ENCODE measurements at places on chromosomes 4 and X. TPM values are rescaled to one million over a fixed set of nuclear protein-coding genes. Genes with fewer than 3 reads are reported as not detected.

DNA sequence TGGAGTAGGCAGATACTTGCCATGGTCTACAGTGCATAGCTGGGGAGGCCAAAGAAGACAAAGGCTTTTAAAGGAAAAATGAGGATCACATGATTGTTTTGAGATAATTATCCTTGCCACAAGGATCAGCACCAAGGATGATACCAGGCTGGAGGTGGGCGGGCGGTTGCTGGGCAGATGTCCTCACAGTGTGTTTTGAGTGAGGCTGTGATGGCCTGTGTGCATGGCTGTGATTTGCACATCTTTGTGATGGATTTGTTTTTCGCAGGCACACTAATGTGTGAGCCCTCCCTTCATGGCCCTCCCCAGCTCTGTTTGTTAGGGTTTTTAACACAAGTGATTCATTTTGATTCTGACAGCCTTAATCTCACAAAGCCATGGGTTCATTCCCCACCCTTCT lies 46.8 kb downstream of the RGS12 start:
- DNase-seq: no peak

DNA sequence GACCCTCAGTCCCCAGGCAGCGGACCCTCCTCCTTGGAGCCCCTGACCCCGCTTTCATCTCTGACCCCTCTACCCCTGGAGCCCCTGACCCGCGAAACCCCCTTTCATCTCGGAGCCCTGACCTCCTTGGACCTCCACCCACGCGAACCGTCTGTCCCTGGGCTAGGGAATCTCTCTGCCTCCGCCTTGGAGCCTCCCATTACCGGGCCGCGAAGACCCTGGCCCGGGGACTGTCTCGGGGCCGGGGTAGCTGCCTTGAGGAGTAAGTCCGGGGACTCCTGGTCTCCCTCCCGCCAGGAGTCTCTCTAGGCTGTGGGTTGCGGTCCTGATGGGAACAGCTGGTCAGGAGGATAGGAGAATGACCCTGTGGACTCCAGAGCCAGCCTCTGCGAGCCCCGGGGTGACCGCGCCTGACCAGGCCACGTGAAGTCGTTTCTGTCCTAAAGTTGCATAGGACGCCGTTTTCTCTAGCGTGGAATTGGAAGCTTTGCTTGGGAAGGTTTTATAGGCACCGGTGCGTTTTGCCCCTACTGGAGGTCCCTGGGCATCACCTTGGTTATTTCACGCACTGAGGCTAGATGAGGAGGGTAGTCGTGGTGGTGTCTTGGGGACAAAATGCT lies 824 bp downstream of the TBC1D14 start:
- no peak for DNase-seq

DNA sequence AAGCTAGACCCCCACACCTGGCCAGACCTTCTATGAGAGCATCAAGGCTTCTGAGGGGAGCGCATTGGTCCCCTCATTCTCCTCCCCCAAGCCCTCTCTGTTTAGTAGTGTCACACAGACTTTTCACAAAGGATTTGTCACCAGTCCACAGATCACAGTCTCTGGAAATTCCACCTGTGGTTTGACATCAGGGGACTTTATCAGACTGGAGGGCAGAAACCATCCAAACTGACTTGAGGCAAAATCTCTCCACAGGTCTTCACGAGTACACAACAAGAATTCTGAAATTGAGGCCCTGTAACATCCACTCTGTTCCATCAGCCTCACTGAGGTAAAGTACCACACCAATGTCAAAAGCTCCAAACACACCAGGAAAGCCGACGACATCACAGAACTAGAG lies 112.5 kb downstream of the SH3KBP1 start:
- no peak for DNase-seq

DNA sequence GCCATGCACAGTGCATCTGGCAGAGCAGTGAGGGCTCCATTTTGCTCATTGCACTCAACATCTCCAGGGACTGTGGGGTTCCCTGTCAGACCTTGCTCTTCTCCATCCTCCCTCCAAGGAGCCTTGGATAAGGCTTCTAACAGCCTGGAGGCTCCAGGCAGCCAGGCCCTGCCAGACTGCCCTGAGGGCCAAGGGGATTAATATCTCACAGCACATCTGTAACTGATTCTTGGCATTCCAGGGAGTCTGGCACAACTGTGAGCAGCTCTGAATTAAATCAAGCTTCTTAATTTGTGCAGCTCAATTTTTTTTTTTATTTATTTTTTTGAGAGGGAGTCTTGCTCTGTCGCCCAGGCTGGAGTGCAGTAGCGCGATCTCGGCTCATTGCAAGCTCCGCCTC lies 224.5 kb upstream of the PGRMC2 start:
- DNase-seq: no peak

- DNase-seq: no peak
Measured at GRCh38 chr4:19941434-19941833, 310.3 kb upstream of the SLIT2 start.

DNA sequence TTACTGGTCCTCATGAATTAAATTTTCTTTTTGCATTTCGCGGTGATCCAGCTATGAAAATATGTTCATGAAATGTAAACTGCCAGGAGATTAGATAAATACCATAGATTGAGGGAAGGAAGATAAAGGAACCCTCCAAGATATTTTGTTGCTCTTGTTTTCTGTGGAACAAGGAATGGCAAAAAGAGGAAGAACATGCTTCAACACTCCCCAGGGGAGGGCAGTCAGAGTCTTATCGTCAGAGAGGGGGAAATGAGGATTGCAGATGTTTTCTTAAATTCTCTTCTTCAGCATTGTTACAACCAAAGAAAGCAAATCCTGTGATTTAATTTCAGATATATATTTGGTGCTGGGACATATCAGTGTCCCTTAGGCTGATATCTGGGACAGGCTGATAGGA lies 9.5 kb upstream of the SFRP2 start:
- no peak for DNase-seq

DNA sequence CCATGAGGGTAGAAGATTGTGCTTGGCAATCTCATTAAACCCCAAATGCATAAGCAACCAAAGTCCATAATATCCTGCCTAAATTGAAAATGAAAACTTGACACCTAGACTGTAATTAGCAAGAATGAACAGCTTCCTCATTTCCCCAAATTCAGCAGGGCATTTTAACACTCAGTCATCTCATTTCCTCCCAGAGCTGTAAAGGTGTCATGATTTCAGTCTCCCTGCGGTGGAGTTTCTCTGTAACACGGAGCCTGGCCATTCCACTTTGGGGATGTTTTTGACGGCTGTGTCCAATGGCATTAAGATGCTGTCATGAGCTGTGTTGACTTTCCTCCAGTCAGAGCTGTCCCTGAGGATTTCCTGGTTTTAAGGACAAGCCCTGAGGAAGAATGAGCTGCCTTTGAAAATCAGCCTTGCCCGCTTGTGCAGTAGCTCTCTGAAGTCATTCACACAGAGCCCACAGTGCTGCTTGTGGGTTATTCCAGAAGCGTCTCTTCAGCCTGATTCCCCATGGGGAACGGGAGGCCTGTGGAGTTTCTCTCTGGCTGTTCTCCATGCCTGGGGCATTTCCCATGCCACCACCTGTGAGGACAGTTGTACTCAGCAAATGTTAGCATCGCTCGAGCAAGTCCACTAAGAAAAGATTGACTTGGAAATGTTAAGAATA lies 187.0 kb downstream of the MID1 start:
- DNase-seq: no peak

DNA sequence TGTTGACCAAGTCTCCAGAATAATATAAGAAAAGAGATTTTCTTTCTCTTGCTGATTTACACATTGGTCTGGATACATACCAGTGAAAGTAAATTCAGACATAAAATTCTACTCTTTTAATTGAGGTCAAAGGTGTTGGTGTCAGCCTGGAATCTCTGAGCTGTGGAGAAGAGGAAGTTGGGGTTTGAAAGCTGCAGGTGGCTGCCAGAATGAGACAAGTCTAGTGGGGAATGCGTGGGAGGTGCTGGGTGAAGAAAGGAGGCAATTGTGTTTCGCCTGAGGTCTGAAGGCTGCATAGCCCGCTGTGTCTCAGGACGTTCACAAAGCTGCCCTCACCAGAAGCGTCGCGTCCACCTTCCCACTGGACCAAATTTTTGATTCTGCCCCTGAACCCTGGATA lies 31.2 kb downstream of the PHEX start:
- peak; percentile 56 for DNase-seq

GRCh38 chr4:128378668-128379067 lies 91.1 kb upstream of the PGRMC2 start:
- DNase-seq: no peak

DNA sequence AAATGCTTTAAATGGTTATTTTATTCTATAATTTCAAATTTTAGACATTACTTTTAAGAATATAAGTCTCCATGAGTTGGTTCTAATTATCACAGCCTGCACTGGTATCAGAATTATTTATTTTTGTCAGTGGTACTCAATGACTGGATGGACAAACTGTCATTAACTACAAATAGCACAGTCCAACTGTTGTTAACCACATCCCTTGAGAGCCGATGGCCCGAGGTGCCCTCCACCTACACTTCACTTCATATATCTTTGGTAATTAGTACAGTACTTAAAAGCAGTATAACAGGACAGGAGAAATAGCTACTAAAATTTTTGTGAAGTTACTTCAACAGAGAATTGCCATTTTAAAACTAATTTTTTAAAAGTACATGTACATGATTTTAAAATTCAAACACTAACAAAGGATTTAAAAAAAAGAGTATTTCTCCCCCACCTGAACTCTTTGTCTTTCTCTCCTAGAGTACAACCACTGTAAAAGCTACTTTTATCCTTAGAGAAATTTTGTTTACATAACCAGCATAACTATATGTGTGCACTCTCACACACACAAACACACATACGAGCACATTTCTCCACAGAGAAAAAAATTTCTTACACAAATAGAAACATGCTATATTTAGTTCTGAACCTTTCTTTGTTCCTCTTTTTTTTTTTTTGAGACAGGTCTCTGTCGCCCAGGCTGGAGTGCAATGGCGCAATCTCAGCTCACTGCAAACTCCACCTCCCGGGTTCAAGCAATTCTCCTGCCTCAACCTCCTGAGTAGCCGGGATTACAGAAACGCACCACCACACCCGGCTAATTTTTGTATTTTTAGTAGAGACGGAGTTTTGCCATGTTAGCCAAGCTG lies 6.5 kb downstream of the TIFA start:
- no peak for DNase-seq

DNA sequence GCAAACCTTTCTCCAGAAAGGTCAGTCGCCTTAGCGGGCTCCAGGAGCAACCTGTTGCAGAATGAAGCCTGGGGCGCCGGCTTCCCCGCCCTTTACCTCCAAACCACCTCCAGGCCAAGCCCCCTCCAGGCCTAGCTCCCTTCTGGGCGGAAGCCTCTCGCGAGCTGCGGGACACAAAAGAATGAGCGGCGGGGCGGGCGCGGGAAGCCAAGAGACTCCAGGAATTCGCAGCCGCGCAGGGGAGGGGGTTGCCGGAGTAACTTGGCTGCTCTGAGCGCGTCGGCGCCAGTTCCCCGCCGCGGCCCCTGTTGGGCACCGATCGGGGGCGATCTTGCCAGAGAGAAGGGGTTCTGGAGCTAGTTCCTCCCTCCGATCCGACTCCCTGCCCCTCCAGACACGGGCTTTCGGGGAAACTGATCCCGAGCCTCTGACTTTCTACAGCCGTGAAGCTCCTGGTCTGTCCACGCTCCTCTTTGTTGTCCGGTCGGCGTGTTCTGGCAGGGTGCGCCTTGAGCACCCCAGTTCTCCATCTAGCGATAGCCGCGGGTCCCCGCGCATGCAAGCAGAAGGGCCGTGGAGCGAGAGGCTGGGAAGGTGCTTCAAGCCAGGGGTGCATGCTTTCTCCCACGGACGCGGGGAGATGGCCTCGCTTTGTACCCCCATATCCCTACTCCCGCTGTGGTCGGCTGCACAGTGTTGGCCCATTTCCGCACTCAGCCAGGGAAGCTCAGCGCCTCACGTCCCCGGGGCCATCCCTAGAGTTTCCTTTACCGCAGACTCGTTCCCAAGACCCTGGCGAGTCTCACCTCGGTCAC lies 1.2 kb downstream of the PROM1 start:
- DNase-seq: peak; percentile 26

GRCh38 chr4:1210241-1210841 lies 38.0 kb upstream of the SPON2 start:
- no peak for DNase-seq

DNA sequence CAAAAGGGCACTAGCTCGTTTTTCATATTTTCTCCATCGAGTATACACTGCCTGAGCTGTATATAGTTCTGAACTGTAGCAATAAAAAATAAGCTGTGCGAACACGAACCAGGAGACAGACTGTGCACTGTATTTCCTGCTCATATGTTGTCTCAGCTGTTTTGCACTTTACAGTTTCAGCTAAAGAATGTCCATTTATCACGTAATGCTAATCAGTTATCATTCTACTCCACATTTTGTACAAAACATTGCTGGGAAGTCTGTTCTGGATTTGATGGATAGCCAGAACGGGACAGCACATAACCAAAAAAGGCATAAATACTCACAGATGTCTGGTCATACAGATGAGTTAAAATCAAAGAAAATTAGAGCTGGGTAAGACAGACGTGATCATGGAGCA lies 315.5 kb upstream of the ADGRL3 start:
- no peak for DNase-seq

DNA sequence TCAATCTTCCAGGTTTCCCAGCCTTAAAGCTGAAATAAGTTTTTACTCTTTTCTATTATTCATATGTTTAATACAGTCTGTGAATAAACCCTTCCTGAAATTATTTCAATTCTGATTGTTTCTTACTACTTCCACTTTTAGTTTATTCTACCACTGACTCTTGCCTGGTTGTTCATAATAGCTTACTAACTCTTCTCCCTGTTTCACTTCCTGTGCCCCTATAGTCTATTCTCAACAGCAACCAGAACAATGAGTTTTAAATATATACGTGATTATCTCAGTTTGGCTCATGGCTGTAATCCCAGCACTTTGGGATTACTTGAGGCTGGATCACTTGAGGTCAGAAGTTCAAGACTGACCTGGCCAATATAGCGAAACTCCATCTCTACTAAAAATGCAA lies 408.0 kb upstream of the SPOCK3 start:
- no peak for DNase-seq

GRCh38 chr4:165502916-165503907 lies 124.4 kb downstream of the CPE start:
- no peak for DNase-seq

GRCh38 chrX:19556202-19556601 lies 40.9 kb upstream of the MAP3K15 start:
- DNase-seq: no peak

GRCh38 chr4:145301386-145302080 lies 121.1 kb upstream of the OTUD4 start:
- DNase-seq: no peak

- DNase-seq: peak; percentile 86
Measured at GRCh38 chrX:153333821-153334653, at the start of gene ZNF275. ZNF275 (plus strand) TSS chrX:153334153; CDS start chrX:153336680, 2,527 bp downstream.

GRCh38 chr4:16467061-16467460 lies 240.8 kb upstream of the TAPT1 start:
- DNase-seq: no peak

Gene LDB2
- total RNA-seq: not detected

Gene PTTG2
- 0.59 TPM for total RNA-seq

Gene EVC
- total RNA-seq: 1.4 TPM

Gene SMR3B
- not detected for total RNA-seq

Gene CENPE
- 49.6 TPM for total RNA-seq

Gene AFF1
- 71.7 TPM for total RNA-seq

Gene STAP1
- total RNA-seq: 10.9 TPM

Gene GC
- not detected for total RNA-seq

Gene RBM46
- total RNA-seq: not detected
